ENCODE measurements at places on chromosomes 1 and 21.

GRCh38 chr1:53657891-53658396 is 81.0 kb downstream of the GLIS1 start:
- no peak for DNase-seq

DNA sequence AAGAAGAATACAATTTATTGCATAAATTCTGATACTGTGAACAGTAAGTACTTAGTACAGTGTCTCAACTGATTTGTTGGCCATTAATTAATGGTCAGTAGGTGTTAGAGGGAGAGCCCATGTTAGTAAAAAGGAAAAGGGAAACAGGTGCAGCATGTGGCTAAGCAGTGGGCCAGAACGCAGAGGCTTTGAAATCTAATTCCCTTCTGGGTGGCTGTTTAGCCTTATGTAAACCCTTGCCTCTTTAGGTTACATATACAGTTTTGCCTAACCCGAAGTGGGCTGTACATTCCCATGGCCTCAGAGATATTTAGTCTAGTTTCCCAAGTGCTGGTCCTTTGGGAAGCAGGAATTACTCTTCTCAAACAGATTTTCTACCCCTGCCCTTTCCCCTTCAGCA is 43.5 kb upstream of the BCL9 start:
- no peak for DNase-seq

DNA sequence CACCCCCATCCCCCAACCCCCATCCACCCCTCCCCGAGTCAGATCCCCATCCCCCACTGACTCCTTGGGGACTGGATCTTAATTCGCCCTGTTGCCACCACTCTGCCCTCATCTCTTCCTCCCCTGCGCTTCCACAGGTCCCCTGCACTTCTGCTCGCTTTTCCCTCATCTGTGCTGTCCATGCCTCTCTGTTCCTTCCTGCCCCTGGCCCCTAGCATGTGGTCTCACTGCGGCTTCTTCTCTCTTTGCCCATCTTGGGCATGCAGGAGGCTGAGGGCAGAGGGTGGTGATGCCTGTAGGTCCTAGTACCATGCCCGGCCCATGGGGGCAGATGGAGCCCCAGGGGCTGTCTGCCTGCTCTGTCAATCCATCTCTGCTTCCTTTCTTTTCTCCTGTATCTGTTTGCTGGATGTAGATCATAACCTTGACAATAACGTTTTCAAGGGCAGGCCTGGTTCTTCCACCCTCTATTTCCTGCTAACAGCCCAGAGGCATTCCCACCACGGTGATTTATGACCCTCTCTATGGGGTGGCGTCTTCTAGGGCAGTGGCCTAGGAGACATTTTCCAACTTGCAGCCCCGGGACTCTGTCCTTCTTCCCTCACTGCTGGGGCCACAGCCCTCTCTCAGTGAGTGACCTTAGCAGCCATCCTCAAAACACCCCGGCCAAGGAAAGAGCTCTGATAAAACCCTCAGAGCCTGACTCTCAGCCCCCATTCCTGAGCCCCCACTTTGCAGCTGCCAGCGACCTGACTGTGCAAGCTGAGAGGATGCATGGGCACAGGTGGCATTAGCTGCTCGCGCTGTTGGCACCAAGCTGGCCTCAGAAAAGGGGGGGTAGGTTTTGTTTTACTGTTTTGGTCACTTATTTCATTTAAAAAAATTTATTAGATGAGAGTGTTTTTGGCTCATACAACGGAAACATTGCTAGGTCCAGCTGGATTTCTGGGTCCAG is 33.9 kb downstream of the TMEM51 start:
- DNase-seq = no peak

- peak; percentile 3 for DNase-seq
Observed at GRCh38 chr1:34711485-34711884, 43.4 kb upstream of the GJB5 start.

DNA sequence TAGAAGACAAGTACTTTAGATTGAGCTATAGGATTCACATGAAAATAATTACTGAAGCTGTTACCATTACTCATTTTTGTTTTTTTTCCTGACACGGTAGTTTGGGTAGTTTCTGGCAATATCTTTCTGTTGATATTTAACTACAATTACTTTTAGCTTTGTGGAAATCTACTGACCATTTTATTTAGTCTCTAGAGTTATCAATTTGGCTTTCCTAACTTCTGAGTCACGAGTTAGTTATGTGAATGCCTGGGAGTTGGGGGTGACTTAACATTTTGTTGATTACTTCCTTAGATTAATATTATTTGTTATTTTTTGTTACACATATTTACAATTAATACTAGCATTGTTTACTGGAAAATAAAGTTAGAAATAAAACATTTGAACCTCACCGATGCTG is 160.6 kb downstream of the HMCN1 start:
- no peak for DNase-seq

GRCh38 chr1:164682570-164682969 is 123.6 kb downstream of the PBX1 start:
- no peak for DNase-seq

GRCh38 chr1:150141452-150141851 is 8.3 kb upstream of the PLEKHO1 start:
- no peak for DNase-seq

GRCh38 chr1:228866468-228866867 is 131.2 kb downstream of the RHOU start:
- DNase-seq = no peak

- no peak for DNase-seq
Observed at GRCh38 chr1:48789903-48790302, 13.2 kb upstream of the BEND5 start.

DNA sequence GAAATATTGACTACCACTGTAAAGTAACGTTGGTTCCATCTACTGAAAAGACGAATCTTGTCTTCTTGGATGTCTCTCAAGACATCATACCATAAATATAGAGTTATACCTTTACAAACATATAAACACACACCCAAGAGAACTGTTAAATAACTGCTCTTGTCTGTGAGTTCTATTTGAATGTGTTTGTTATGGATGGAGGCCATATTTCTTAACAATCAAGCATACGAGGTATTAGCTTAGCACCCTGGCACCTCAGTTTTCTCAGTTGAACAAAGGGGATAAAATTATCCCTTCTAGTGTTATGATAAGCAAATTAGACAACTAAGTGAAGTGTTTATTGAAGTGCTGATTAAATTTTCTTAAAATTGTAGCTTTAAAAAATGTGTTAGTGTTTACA is 336.6 kb upstream of the ZRANB2 start:
- DNase-seq = no peak

- DNase-seq = no peak
Observed at GRCh38 chr1:92973203-92973897, 12.1 kb upstream of the DIPK1A start.

DNA sequence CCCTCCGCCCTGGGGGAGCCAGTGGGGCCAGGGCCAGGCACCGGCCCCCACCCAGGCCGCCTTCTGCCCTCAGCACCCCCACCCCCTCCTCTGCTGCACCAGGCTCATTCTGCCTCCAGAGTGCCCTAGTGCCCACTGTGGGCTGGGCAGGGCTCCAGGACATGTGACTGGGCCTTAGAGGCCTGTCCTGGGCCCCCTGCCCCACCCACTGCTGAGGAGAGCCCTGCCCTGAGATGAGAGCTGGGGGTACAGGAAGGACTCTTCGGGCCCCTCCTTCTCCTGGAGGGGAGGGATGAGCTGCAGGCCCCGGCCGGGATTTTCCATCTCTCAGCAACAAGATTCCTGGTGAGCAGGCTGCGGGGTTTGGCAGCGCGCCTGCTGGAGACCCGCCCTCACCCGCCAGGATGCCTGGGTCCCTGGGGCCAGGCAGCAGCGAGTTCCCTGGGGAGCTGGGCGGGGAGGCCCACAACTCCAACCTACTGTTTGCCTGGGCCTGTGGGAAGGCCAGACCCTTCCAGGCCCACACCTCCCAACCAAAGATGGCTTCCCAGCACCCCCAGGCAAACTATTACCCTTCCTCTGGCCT is 14.0 kb downstream of the AHDC1 start:
- no peak for DNase-seq

- DNase-seq = peak; percentile 22
Observed at GRCh38 chr1:36846357-36846756, 188.0 kb downstream of the GRIK3 start.

- no peak for DNase-seq
Observed at GRCh38 chr21:33608559-33608958, 20.1 kb upstream of the DONSON start.

DNA sequence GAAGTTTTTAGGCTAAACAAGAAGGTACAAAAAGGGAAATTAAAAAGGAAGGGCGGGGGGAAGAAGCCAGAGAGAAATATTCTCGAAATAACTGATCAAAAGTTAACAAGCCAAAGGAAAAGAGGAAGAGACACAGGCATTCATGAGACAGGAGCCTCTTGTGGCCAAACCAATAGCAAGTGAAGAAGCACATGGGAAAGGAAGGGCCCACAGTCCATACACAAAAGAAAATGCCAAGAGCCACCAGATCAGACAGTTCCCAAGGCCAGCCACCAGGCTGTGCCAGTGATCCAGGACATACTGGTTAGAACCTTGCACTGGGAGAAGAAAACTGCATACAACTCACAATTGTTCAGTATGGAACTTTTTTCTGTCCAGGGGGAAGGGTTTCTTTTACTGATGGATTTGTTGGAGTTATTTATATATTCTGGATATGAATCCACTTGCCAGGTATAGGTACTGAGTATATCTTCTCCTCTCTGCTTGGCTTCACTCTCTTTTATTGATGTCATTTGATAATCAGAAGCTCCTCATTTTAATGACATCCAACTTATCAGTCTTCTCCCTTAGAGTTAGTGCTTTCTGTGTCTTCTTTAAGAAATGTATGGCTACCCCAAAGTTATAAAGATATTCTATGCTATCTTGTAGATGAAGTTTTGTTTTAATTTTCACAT is 76.8 kb downstream of the CD46 start:
- DNase-seq = peak; percentile 84

DNA sequence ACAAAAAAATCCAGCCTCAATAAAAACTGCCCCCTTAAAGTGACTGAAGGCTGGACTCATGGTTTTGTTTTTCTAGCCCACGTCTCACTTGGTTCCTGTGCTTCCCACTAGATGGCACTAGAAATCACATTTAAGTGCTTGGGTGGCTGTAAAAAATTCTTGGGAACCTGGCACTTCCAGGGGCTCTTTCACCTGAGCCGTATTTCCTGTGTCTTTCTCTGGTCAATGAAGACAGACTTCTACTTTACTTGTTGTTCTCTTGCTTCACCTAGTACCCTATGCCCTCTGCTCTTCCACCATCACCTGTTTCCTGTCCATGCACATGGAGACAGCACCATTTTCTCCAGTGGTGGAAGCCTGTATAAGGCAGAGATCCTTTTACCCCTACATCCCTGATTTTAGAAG is 20.0 kb downstream of the METTL13 start:
- DNase-seq = peak; percentile 88

DNA sequence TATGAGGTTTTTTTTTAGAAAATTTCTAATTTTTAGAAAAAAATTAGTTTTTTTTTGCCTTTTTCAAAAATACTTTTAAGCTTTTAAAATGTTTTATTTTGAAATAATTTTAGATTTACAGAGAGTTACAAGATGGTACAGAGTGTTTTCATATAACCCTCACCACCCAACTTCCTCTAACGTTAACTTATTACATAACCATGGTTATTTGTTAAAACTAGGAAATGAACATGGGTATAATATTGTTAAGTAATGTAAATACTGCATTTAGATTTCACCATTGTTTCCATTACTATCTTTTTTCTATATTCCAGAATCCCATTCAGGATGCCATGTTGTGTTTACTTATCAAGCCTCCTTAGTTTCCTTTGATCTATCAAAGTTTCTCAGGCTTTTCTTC is 45.2 kb upstream of the ST6GALNAC3 start:
- no peak for DNase-seq
